ENCODE measurements at places on chromosomes 1 and 21.

DNA sequence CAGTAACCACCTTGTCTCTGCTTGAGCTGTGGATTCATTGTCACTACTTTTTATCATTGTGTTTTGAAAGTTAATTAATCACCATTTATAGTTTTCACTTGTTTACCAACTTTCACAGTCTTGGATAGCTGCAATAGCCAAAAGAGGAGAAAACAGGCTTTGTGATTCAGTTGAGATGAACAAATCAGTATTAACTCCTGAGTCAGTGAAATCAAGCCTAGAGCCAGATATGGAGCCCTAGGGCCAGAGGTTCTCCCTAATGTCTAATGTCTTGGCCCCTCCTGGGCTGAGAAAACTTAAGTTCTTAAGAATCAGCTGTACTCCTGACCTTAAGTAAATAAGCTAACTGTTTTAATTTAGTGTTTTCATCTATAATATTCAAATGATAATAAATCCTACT, 228.8 kb downstream of the DNM3 start:
- no peak for DNase-seq

GRCh38 chr21:31450980-31451379, 106.9 kb upstream of the TIAM1 start:
- DNase-seq = no peak

DNA sequence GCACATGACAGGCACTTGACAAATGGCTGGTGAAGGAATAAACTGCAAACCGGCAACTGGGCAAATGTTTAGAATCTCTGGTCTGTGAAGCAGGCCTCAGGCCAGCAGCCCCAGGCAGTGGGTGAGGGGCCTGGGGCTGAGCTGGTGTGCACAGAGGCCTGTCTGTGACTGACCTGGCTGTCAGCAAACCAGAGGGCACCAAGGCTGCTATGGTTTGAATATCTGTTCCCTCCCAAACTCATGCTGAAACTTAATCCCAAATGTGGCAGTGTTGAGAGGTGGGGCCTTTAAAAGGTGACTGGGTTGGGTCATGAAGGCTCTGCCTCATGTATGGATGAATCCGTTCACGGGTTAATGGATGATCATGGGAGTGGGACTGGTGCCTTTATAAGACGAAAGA, 139.8 kb downstream of the DMRTB1 start:
- DNase-seq = no peak

- no peak for DNase-seq
These were observed 35.0 kb upstream of the AGO1 start for GRCh38 chr1:35847935-35848565.

GRCh38 chr1:172071746-172072145, 230.4 kb downstream of the DNM3 start:
- DNase-seq = no peak
